ENCODE measurements at places on chromosomes 16 and 17. TPM values are rescaled to one million over a fixed set of nuclear protein-coding genes. Genes with fewer than 3 reads are reported as not detected.
A peak's percentile ranks its signal among the peaks of the same experiment; 100 is the strongest.

- peak; percentile 91 for DNase-seq
These were observed 60.8 kb upstream of the MED9 start for GRCh38 chr17:17416007-17416399.

CLCN7 gene
- total RNA-seq = 9.8 TPM

TBC1D3I gene
- 0.15 TPM for total RNA-seq

TLCD3A gene
- 25.2 TPM for total RNA-seq

HNF1B gene
- 1.9 TPM for total RNA-seq

CCDC144A gene
- total RNA-seq = not detected

DNA sequence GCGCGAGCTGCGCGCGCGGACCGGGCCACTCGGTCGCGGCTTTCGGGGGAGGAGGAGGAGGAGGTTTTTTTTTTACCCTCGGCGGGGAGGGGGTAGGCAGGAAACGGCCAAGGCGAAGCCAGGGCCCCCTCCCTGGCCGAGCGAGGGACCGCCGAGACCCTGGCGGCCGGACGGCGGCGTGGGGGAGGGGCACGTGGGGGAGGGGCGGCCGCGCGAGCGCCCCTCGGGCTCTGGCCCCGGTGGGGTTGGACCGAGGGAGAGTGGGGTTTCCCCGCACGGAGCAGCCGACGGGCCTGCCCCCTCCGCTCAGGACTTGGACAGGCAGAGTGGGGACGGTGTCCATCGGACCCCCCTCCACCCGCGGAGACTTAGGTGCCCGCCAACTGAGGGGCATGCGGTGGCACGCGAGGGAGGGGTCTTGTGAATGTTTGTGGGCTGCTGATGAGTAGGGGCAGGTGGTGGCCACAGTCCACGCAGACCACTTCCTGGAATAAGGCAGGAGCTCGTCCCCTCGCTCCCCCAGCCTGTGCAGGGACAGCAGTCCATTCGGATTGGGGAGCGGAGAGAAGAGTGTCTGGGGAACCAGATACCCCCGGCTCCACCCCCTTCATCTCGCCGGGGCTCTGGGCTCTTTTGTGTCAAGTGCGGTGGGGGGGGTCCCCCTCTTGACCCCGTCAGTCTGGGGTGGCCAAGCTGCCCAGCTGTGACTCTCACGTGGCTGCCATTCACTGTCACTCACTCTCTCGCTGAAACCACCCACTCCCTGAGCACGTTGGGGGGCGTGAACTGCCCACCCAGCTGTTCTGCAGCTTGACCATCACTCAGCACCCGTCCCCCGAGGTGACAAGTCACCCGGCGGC lies 3.0 kb upstream of the CHD3 start:
- no peak for DNase-seq

ICAM2 gene
- total RNA-seq = 7.9 TPM

ZSCAN10 gene
- total RNA-seq = not detected

EVPL gene
- 8.2 TPM for total RNA-seq

Data from HepG2 (cell line).